ENCODE measurements at places on chromosomes 4 and X.
A peak's percentile ranks its signal among the peaks of the same experiment; 100 is the strongest.

- DNase-seq, result no peak
Observed at GRCh38 chrX:37817176-37817575, 30.2 kb downstream of the DYNLT3 start.

DNA sequence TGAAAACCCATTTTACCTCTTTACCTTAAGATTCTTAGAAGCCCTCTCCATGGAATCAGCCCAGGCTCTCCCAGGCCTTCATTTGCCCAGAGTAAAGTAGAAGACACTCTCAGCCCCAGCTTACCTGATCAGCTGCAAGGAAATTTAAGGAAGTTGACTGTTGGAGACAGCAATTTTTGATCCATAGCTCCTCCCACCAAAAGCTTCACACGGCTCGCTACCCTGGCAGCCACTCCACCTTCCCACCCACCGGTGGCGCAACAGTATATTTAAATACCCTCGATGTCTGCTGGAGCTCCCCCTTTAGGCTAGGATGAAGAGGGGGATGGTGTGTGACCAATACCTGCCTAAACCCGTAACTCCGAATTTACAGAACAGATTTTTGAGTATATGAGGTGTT is 75.4 kb downstream of the MBNL3 start:
- DNase-seq, result no peak

- DNase-seq, result no peak
Observed at GRCh38 chr4:118354913-118355312, 2.1 kb upstream of the PRSS12 start.

DNA sequence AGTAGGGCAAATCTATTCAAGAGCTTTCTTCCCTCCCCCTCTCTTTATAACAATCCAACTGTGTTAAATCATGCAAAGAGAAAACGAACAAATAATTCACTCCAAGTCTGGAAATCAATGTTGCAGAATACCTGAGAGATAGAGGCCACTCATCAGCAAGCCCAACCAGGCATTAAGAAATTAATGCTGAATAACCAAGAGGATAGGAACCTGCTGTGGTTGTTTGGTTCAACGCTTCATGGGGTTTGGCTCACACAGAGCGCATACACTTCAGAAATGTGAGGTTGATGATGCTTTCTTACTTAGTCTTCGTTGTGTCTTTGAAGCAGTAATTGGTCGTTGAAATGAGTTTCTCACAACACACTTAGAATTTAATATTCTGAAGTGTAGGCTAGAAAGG is 1540.0 kb upstream of the PABPC4L start:
- no peak for DNase-seq

DNA sequence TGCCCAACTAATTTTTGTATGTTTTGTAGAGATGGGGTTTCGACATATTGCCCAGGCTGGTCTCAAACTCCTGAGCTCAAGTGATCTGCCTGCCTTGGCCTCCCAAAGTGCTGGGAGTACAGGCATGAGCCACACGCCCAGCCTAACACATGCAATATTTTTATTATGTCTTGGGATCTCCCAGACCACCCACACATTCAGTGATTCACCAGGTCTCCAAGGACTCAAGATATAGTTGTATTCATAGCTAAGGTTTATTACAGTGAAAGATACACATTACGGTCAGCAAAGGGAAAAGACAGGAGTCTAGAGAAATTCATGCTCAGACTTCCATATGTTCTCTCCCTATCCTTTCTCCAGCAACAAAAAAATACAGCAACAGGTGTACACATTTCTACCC is 25.5 kb upstream of the FAM120C start:
- peak; percentile 45 for DNase-seq

- DNase-seq, result no peak
Observed at GRCh38 chr4:113815826-113816225, 54.3 kb upstream of the CAMK2D start.

GRCh38 chr4:168551211-168551610 is 54.4 kb downstream of the PALLD start:
- no peak for DNase-seq

GRCh38 chrX:115023139-115023538 is 5.7 kb upstream of the IL13RA2 start:
- peak; percentile 55 for DNase-seq

GRCh38 chr4:64893205-64893604 is 484.0 kb upstream of the TECRL start:
- DNase-seq, result no peak

GRCh38 chr4:11312389-11312788 is 116.3 kb downstream of the HS3ST1 start:
- peak; percentile 62 for DNase-seq

- DNase-seq, result peak; percentile 76
Observed at GRCh38 chr4:126051689-126052424, 737.1 kb downstream of the FAT4 start.

DNA sequence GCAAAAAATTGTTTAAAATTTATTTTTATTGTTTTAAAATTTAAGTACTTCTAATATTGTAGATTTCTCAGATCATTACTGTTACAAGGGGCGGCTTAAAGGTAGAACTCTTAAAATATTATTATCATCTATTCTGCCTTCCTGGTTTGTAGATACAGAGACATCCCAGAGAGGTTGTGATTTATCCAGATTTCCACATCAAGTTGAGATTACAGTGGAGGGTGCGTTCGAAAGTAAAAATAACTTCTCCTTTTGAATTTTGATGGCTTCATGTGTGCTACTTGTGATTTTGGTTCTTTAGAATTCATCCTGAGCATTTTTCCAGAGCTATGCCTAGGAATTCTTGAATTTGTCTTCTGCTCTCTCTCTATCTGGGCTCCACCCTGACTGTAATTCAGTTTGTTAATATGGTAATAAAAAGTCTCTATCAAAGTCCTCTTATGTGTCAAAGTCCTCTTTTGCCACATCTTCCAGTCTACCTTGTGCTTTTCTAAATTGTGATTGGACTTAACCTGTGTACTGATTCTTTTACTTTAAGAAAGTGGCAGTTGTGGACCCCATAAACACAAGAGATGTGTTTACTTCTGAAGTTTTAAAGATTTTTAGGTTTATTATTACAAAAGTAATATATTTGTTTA is 37.2 kb downstream of the CLCN3 start:
- no peak for DNase-seq

DNA sequence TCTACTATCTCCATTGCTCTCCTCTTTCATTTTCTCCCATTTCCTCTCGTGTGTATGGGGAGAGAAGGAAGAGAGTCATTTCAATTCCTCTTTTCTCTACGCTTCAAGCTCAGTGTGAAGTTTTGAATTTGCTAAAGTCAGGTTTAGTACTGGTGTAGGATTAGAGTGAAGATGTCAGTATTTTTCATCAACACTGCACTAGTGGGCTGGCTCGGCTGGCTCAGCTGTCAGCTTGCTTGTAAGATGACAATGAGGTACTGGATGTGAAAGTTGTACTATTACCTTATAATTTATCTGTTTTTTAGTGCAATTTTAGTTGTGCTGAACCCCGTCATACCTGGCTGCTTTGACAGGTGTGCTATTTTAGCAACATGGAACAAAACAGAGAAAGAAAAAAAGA is 2.1 kb upstream of the SH2D1A start:
- DNase-seq, result no peak

DNA sequence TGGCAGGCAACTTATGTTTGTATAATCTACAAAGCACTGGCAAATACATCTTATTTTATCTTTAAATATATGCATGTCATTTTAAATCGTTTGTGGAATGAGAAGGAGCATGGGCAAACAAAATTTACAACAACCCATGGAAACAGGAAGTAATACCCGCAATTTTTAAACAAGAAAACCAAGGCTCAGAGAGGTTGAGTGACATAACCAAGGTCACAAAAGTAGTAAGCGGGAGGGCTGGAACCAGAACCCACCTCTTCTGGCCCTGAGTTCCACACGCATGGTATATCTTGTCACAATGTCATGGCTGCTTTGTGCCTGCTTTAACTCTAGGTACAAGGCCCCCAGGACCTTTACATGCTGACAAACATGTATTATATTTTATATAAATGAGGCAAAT is 52.9 kb downstream of the SLC7A11 start:
- no peak for DNase-seq

- DNase-seq, result no peak
Observed at GRCh38 chr4:56762484-56763250, 58.8 kb downstream of the SPINK2 start.

DNA sequence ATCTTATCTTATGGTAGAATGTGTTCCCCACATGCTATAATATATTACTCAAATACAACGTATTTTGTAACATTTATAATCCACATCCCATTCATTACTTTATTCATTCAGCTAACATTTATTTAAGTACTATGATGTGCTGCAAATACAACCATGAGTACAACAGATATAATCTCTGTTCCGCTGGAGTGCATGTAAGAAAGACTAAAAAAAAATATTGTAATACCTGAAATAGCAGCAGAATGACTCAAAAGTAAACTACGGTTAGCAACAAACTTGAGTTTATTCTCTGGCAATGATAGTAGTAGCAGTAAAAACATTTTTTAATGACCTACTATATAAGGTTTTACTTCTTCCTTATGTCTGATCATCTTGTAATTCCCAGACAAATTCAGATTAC is 1776.3 kb downstream of the STIM2 start:
- DNase-seq, result no peak

DNA sequence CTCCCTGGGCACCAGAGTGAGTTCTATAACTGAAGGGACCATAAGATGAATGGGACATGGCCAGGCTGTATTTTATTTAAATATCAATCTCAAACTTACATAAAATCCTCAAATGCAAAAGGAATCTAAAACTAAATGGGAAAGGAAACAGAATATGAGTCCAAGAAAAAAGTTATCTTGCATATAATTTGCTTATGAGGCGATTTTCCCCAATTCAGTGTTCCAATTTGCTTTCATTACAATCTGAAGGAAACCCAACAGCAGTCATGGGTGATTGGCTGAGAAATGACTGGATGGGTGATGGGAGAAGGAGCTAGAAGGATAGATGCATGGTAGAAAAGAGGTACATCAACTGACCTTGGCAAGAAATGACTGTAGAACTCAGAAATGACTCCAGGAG is 511.3 kb upstream of the TENM3 start:
- no peak for DNase-seq

DNA sequence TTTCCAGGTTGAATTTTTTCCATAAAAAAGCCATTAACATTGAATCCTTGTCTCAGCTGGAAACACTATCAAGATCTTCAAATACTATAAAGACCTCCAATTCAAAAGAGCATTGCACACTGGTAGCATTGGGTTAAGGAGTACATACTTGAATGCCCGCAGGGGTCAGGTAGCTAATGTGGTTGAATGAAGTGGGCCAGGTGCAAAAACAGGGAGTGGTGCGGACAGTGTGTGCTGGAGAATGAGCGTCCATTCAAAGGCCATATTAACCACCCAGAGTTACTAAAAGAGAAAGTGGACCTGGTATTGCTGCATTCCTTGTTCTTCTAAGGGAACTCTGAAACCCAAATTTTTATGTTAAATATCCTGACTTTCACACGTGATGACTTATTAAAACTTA is 91.6 kb downstream of the NYX start:
- no peak for DNase-seq

- no peak for DNase-seq
Observed at GRCh38 chrX:71911731-71912050, 1.0 kb downstream of the NHSL2 start.

DNA sequence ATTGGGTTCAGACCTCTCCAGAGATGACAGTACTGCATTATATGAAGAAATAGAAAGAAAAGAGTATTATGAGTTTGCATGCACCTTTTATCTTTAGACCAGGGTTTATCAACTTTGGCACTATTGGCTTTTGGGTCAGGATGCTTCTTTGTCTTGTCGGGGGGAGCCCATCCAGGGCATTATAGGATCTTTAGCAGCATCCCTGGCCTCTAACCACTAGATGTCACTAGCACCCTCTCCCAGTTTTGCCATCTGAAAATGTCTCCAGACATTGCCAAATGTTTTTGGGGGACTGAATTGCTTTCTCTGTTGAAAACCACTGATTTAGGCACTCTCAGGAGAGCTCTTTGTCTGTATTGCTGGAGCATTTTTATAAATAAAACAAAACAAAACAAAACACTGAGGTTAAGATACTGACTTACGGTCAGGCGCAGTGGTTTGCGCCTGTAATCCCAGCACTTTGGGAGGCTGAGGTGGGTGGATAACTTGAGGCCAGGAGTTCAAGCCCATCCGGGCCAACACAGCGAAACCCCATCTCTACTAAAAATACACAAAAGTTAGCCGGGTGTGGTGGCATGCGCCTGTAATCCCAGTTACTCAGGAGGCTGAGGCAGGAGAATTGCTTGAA is 23.6 kb downstream of the CA5B start:
- DNase-seq, result no peak

GRCh38 chrX:40037367-40037766 is 60.4 kb downstream of the BCOR start:
- no peak for DNase-seq

GRCh38 chr4:136900696-136901095 is 631.6 kb downstream of the PCDH18 start:
- DNase-seq, result no peak

- DNase-seq, result no peak
Observed at GRCh38 chrX:17595456-17596035, 141.7 kb upstream of the SCML1 start.

- DNase-seq, result no peak
Observed at GRCh38 chr4:82998898-82999297, 11.7 kb downstream of the LIN54 start.

DNA sequence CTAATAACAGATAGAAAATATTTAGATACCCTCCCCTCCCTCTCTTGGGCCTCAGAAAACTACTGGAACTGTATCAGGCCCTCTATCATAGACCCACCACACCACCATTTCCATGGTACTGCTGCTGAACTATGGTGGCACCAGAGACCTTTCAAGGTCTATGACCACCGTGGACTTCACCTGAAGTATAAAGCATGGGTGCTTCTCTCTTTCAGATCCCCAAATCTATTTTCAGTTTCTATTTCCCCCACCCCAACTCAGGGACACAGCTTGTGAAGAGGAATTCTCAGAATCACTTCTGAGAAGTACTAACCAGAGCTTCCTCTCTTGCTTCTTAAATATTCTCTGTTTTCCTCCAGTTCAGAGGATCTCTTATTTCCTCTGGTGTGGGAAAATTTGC is 840.8 kb upstream of the HTR2C start:
- no peak for DNase-seq

- DNase-seq, result no peak
Observed at GRCh38 chrX:131778269-131779218, 234.7 kb downstream of the OR13H1 start.

- no peak for DNase-seq
Observed at GRCh38 chr4:172951679-172952451, 216.7 kb upstream of the GALNT7 start.

DNA sequence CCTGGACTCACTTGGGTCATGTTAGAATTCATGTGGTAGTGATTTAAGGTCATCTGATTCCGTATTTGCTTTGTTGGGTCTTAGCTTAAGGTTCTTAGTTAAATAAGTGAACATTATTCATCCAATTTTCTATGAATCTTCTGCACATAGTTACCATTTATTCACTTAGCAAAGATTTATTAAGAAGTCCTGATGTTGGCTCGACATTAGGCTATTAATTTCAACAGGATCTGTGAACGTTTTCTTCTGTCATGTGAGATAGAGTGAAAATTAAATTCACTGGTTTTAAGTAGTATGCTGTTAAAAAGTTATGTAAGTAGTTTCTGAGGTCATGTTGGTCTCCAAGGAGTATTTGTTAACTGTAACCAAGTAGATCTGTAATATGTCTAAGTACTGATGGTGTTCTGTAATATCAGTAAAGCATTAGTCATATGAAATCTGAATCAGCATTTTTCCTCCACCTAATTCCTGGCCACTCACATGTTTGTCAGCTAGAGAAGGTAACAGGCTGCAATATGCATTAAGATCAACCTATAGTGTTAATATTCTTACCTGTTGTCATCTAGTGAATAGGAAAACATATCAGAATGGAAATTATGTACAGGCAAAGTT is 155.6 kb downstream of the PCDH7 start:
- no peak for DNase-seq
